ENCODE measurements at places on chromosomes 16 and 17.

GRCh38 chr16:78503602-78504001, 404.1 kb downstream of the WWOX start:
- peak; percentile 22 for DNase-seq

DNA sequence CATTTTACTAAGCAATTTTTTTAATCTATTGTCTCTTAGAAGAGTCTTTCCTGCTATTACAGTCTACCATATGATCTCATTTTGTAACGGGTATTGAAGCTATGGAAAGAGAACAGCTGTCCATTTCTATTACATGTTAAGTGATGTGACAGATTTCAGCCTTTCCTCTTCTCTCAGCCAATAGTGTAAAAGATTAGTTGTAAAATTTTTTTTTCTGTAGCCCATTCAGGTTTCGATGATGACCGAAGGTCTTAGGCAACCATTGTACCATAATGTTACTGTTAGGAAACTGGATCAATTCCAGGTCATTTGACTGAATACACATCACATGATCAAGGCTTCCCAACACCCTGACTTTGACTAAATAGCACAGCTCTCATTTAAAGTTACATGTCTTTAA, 147.6 kb upstream of the HLF start:
- no peak for DNase-seq

- peak; percentile 0 for DNase-seq
Measured at GRCh38 chr17:64009571-64010402, 10.6 kb downstream of the ICAM2 start.

DNA sequence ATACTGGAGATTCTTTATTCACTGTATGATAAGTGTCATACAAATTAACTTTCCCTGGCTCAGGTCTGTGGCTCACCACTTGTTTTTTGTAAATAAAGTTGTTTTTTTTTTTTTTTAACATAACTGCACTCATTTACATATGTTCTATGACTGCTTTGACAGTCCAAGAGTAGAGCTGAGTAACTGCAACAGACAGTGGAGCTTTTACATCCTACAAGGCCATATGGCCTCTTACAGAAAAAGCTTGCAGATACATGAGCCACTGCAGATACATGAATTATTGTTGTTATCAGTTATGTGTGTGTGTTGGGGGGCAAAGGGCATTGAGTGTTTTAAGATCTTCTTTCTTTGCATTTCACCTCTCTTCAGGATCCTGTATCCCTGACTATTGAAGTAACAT, 311.7 kb downstream of the BCAS3 start:
- DNase-seq, result no peak

DNA sequence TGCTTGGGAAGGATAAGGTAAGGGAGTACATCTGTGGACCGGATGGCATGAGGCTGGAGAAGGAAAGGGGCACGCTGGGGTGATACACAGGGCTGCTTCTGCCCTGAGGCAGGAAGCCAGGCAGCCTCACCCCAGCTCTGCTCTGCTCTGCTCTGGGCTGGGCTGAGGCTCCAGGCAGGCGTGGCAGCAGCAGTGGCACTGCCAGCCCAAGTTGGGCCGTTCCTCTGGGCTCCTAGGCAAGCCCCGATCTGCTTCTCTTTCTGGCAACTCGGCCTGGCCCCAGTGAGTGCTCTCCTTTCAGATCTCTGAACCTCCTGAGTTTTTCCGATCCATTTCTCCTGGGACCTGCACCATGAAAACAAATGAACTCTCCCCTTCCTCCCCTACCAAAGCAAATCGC, 44.9 kb downstream of the VAC14 start:
- DNase-seq, result no peak

DNA sequence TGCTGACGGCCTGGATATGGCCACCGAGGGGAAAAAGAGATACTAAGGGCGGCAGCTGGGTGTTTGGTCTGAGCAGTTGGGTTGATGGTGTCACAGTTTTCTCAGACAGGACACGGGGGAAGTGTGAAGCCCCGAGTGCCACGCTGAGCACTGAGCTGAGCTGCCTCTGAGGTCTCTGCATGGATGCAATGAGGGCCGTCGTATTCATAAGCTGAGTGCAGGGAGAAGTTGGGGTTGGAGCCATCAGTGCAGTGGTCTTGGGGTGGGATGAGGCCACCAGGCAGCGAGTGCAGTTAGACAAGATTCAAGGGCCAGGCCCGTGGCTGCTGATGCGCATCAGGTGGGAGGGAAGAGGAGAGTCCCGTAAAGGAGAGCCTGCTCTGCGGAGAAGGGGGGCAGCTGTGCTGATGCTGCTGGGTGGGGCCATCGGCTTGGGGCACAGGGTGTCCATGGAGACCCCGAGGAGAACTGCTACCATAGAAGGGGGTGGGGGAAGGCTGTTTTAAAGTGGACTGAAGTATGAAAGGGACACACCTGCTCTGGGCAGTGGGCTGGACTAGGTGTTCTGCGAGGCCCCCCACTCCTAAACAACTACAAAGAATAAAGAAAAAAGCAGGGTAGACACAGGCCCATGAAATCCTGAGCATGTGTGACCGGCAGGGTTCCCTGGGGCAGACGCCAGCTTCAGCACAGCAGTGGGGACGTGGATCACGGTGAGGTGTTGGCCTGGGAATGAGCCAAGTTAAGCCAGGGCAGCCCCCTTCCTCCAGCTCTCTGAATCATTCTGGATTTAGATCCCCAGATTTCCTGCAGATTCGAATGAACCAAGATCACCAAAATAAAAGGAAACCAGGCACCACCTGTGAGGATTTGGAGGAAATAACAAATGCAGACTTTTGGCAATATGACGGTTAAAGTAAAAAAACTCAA, 19.7 kb downstream of the IL34 start:
- DNase-seq, result no peak

- no peak for DNase-seq
Measured at GRCh38 chr17:14098246-14098645, 28.9 kb downstream of the COX10 start.

DNA sequence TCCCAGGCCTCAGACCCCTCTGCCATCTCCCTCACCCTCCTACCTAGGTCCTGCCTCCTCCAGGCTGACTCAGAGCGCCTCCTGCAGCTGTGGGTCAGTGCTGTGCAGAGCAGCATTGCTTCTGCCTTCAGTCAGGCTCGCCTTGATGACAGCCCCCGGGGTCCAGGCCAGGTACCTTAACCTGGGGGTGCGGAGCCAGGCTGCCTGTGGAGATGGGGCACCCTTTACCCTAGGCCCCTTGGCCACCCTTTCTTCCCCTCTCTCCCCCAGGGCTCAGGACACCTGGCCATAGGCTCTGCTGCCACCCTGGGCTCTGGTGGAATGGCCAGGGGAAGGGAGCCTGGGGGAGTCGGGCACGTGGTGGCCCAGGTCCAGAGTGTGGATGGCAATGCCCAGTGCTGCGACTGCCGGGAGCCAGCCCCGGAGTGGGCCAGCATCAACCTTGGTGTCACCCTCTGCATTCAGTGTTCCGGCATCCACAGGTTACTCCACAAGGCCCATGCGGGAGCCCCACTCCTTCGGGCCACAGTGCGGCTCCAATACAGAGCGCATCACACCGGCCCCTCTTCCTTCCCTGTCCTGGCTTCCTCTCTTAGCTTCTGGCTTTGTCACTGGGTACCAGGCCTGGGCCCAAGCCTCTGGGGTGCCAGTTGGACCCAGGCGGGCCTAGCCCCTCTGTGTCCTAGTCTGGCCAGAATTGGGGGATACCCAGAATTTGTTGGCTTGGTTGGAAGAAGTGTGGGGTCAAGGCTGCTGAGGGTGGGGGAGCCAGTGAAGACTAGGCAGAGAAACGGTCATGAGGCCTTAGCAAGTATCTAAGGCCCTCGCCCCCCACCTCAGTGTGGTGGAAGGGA, 5.0 kb upstream of the KCTD11 start:
- DNase-seq, result no peak

- no peak for DNase-seq
Measured at GRCh38 chr16:6484081-6484480, 848.6 kb upstream of the RBFOX1 start.

- DNase-seq, result no peak
Measured at GRCh38 chr17:1329745-1330343, 50.4 kb downstream of the TRARG1 start.

DNA sequence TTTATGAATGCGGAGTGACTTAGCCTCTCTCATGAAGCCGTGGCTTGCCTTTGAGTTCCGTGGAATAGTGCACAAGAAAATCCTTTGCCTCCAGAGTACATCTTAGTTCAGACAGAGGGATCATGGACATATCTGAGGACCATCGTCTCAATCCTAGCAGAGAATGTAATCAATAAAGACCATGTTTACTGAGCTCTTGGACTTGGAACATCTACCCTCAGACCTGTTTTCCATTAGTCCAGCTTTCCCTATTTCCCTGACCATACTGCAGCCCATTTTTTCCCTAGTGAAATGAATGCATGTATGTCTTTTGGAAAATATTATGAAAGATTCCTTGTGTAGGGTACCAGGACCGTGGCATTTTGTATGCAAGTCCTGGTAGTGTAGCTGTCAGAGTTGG, 90.2 kb downstream of the PLCG2 start:
- no peak for DNase-seq

- DNase-seq, result peak; percentile 51
Measured at GRCh38 chr17:66304304-66305174, 2.1 kb downstream of the PRKCA start.

GRCh38 chr16:54176376-54176901, 110.1 kb downstream of the IRX3 start:
- DNase-seq, result no peak

GRCh38 chr17:64001091-64001579, 3.0 kb downstream of the PRR29 start:
- no peak for DNase-seq

- no peak for DNase-seq
Measured at GRCh38 chr17:74785981-74786360, 9.8 kb upstream of the NAT9 start.

DNA sequence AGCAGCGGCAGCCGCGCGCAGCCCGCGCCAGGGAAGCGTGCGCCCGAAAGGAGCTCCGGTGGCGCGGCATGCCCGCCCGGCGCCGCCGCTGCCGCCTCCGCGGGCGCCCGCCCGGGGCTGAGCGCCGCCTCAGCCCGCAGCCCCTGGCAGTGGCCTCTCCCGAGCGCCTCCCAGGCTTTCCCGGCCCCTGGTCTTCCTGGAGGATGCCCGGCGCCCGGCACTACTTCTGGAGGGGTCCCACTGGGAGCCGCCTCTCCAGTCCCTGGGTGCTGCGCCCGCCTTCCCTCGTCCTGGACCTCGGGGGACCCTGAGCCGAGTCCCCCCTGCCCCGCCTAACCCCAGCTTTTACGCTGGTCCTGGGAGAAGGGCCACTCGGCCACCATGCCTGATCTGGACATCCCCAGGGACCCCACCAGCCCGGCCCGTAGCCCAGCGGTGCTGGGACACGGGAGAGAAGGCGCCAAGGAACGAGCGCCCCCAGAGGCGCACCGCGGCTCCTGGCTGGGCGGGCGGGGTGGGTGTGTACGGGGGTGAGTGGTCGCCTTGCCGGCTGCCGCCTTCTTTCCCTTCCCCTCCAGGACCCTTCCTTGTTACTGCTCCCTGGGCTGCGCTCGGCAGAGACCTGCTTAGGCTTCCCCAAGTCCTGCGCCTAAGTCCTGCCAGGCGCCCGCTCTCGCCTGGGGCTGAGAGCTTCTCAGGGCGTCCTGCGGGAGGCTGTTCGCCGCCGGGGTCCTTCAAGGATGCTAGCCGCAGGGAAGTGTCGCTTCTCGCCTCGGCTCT, 704 bp downstream of the ASIC2 start:
- DNase-seq, result no peak

DNA sequence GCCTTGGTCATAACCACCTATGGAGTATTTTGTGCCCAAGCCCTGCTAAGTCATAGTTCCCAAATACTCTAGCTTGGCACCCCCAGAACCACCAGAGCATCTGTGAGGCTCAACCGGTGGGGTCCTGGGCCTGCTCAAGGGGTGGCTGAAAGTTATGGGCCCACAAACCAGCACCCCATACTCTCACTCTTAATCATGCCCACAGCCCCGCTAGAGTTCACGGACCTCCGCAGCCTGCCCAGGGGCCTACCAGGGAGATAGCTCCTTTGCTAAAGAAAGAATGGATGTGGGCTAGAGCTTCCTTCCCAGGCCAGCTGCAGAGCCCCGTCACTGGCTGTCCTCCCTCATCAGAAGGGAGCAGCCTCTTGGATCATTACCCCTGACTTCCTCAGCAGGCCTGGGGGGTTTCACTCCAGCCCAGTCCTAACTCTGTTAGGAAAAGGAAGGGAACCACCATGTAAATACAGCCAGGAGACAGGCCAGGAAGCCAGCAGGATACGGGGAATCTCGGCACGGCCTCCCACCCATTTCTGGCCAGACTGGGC, 1.4 kb downstream of the GIT1 start:
- DNase-seq, result no peak

GRCh38 chr16:56226187-56226586, 34.9 kb downstream of the GNAO1 start:
- no peak for DNase-seq

DNA sequence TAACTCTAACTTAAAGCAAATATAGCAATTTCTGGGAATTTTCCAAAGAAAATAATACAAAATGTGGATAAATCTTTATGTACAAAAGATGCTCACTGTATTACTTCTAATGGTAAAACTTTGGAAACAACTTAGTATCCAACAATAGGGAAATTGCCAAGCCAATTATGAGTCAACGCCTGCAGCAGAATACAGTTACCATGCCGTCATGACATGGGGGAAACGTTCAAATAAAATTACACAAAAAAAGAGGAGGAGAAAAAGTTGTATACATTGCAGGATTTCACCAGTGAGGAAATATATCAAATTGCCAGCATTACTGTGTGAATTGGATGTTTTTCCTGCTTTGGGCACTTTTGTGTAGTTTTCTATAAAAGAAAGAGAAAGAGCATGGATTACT, 469.6 kb downstream of the SOX9 start:
- no peak for DNase-seq

DNA sequence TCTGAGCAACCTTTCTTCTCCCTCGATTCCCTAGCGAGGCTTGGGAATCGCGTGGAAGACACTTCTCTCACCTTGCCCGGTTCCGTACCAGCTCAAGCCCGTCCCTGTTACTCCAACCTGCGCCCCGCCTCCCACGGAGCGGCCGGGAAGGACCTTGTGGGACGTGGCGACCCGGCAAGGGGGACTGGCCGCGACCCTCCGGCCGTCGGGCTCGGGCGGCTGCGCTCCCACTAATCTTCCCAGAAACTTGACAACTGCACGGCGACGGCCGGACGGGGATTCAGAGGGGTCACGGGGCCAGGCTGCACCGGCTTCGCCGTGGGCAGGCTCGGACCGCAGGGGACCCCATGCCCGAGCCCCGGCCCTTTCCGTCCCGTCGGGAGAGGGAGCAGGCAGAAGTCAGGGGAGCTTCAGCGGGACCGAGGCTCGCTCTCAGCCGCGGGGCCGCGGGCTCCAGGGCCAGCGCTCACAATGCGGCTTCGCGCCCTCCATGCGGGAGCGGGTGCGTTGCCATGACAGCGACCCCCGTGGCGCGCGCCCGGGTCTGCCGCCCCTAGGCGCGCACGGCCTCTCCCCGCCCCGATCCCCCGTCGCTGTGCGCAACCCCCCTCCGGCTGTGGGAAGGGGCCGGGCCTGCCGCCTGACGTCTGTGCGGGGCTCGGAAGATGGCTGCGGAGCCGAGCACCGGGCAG, at the start of gene SGSM2:
SGSM2 (plus strand) TSS at position 650 of the 692 bp plus-strand sequence. CDS start 188 bp downstream, outside the sequence.
- DNase-seq, result peak; percentile 68

DNA sequence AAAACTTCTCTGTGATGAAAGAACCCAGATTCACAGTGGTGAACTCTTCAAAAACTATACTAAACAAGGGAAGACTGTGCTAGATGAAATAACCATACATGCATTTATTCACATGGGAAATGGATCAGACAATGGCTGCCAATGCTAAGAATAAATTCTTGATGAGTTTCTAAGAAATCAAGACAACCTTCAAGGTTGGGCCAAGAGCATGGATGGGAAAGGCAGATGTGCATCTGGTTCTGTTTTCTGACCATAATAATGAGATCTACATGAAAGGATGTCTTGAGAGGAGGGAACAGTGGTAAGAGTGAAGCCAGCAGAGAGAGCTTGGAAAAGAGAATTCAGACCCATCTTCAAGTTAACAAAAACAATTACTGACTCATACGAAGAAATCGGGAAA, 31.4 kb downstream of the ANKRD11 start:
- no peak for DNase-seq

All from activated CD4-positive, alpha-beta T cell treated with anti-CD3 and anti-CD28 coated beads, Interleukin-2, amount 50 U/mL, for 48 hours (primary cell).